ENCODE measurements at places on chromosomes 2 and 18. TPM values are rescaled to one million over a fixed set of nuclear protein-coding genes. Genes with fewer than 3 reads are reported as not detected.

- no peak for DNase-seq
Observed at GRCh38 chr18:9950289-9951016, 36.6 kb downstream of the VAPA start.

GRCh38 chr2:29309090-29310029 lies 194.1 kb downstream of the CLIP4 start:
- DNase-seq, result no peak

FAM228A gene
- 3.8 TPM for total RNA-seq

ERBB4 gene
- total RNA-seq, result 3.4 TPM

NT5C1B gene
- not detected for total RNA-seq

All from omental fat pad (tissue), 4 donors.